ENCODE measurements at places on chromosomes 5 and 9.

- DNase-seq = no peak
Measured at GRCh38 chr5:142110046-142110531, 1.5 kb downstream of the NDFIP1 start.

DNA sequence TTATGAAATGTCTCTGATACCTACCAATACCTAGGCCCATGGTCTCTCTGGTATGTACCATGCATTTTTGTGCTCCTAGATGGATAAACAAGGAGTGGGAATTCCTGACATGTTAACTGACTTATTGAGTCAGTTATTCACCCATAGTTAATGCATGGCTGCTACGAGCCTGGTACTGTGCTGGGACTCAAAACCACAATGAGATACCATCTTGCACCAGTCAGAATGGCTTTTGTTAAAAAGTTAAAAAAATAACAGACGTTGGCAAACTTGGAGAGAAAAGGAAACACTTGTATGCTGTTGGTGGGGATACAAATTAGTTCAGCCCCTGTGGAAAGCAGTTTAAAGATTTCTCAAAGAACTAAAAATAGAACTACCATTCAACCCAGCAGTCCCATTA lies 293.8 kb downstream of the OSTF1 start:
- no peak for DNase-seq

- DNase-seq = no peak
Measured at GRCh38 chr5:157574456-157575380, 857 bp downstream of the ADAM19 start.

- DNase-seq = no peak
Measured at GRCh38 chr5:99398976-99399375, 470.2 kb upstream of the CHD1 start.

DNA sequence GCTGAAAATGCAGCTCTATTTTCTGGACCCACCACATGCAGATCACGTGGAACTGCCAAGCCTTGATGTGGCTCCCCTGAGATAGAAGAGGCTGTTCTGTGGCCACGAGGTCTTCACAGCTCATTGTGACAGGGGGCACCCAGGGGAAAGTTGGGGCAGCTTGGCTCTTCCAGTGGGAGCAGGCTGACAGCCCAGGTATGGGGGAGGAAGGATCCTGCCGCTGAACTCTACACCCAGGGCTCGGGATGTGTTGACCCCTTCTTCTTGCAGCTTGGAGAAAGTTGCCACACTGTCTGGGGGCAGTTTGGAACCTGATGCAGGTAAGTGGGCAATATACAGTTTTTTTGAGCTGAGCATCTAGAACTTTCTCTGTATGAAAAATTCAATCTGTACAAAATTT lies 133.6 kb upstream of the PITX1 start:
- DNase-seq = no peak

GRCh38 chr5:89445106-89445745 lies 562.2 kb upstream of the MEF2C start:
- no peak for DNase-seq

- DNase-seq = no peak
Measured at GRCh38 chr5:91910247-91910646, 527.1 kb upstream of the ARRDC3 start.

DNA sequence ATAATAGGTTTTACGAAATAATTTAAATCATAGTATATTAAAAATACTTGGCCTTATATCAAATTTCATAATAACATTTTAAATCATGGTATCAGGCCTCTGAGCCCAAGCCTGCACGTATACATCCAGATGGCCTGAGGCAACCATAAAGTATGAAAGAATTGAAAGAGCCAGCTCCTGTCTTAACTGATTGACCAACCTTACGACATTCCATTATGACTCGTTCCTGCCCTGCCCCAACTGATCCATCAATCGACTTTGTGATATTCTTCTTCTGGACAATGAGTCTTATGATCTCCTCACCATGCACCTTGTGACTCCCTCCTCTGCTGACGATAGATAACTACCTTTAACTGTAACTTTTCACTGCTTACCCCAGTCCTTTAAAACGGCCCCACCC lies 545.0 kb downstream of the MTRR start:
- DNase-seq = no peak

- no peak for DNase-seq
Measured at GRCh38 chr5:109681763-109682162, 8.0 kb upstream of the MAN2A1 start.

DNA sequence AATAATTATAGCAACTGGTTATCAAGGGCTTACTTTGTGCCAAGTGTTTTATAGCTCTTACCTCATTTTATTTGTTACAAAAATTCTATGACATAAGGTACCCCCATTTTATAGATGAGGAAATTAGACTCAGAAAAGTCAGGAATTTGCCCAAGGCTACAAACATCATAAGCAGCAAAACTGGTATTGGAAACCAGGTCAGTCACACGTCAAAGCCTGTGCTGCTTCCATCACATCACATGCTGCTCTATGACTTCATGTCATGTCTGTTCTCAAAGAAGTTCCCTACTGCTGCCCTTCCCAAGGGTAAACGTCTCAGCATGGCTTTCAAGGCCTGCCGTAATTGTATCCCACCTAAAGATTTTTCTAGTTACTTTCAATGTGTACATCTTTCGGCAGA lies 6.9 kb upstream of the KIF2A start:
- no peak for DNase-seq

- DNase-seq = no peak
Measured at GRCh38 chr5:2852446-2852845, 101.0 kb upstream of the IRX2 start.

DNA sequence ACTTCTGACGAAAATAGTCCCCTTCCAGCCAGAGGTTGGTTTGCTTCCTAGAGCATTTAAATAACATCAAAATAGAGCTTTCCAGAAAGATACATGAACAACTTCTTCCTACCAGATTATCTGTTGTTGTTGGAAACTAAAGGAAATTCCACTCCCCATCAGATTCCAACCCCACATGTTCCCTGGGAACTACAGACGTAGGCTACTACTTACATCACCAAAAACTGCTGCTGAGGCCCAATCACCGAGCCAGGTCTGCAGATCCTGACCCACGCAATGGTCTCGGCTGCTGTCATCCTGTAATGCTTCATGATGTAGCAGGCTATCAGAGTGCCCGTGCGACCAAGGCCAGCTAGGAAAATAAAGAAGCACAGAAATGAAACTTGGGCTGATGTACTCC lies 73.4 kb downstream of the HABP4 start:
- DNase-seq = no peak

DNA sequence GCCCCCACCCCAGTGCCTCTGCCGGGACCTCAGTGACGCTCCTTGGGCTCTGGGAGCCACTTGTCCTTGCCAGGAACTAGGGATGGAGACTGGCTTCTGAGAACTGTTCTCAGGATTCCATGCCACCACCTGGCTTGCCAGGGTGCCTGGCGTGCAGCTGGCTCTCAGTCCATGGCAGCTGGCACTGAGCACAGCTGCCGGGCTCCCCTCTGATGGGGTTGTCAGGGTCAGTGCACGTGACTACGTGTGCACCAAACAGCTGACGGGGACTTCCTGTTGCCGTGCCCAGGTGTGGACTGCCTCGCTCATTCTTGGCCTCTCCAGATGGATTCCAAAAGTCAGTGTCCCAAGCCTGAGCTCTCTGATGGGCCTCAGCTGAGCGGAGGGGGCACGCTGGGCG lies 9.4 kb downstream of the KCNT1 start:
- no peak for DNase-seq

DNA sequence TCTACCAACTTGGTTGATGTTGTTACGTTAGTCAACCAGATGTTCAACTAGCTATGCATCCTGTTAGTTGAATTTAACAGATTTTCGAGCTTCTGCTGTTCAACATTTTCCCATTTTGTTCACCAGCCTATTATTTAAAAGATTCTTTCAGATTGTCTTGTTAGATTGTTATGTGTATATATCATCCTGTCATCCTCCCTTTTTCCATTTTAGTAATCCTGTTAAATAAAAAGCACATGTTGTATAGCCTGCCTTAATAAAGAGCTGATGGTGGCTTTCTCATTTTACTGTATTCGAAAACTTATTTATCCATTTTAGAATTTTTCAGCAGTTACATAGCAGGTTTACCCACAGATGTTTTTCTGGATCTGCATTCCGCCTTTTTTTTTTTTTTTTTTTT lies 4.3 kb downstream of the TMEFF1 start:
- DNase-seq = no peak

- DNase-seq = no peak
Measured at GRCh38 chr9:23120630-23121029, 674.0 kb downstream of the DMRTA1 start.

DNA sequence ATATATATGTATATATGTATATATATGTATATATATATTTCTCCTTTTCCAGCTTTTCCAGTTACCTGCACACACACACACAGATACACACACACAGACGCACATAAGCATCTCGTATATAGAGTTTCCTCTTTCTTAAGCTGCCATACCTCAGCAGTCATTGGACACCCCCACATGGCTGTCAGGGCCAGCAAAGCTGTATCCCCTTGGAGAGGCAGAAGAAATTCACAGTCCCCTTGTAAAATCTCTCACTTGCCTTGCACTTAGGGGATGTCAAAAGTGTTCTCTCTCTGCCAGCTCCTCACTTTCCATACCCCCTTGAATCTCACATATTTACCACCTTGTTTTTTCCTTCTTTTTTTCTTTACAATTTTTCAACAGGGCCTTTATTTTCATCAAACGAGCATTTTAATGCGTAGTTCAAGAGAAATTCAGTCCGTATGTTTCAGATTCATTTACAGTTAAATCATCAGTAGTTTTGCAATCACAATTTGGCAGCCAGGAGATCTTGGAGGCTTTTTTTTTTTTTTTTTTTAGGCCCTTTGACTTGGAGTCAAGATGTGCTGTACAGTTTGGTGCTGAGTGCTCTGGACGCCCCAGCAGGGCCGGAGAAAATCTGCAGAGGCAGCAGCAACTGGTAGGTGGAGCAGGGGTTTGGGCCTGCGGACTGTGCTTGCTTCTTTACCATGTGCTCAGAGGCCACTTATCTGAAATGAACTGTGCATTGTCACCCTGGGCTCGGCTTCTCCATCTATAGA lies 244.9 kb upstream of the KLF4 start:
- DNase-seq = no peak

GRCh38 chr9:104586496-104587180 lies 12.6 kb downstream of the OR13C5 start:
- DNase-seq = peak; percentile 1

DNA sequence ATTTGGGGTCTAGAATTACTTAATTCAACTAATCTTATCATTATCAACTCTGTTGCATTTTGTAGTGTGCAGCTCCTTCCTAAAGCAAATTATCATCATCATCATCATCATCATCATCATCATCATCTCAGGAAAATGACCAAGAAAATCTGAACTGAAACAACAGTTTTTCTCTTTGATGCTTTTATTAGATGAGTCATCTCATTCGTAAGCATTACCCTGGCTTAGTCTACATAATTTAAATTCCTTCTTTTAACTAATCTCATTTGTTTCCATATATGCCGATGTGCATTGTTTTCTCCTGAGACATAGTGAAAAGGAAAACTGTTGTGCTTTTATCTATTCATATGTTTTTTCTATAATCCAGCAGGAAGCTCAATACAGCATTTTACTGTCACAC lies 173.0 kb upstream of the PDE4D start:
- DNase-seq = no peak

GRCh38 chr9:134360897-134361296 lies 34.6 kb downstream of the RXRA start:
- DNase-seq = no peak

- DNase-seq = no peak
Measured at GRCh38 chr5:3634061-3634460, 38.4 kb downstream of the IRX1 start.

DNA sequence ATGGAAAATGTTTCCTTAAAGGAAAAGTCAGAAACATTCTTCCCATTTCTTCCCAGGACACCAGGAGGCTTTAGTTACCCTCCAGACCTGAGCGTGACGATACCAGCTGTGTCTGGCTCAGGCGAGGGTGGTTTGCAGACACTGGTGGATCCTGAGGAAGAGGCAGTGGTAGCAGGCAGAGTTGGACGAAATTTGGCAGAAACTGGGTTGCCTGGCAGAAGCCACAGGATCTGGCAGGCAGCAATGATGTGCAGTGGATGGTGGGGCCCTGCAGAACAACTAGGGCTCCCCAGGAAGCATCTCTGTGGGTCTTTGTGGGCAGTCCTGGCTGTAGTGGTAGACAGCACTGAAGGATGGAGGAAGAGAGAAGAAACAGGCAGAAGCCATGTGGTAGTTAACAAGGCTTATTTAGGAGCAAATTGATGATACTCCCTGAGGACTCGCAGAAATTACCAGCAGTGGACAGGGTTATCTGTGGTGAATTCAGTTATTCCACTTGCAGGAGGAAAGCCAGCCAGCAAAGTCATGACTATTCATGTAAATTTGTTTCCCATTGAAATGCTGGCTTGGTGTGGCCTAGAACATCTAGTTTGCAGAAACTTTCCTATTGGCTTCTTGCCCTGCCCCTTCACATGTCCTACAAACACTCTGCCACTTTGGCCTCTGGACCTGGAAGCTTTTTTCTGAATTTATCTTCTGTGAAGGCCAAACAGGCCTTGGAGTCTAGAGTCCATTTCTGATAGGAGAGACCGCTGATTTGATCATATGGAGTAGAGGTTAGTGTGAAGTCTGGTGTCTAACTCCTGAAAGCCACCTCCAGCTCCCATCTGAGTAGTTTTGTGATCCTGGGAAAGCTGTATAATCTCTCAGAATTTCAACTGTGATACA lies 212.0 kb downstream of the DMRT2 start:
- DNase-seq = no peak

DNA sequence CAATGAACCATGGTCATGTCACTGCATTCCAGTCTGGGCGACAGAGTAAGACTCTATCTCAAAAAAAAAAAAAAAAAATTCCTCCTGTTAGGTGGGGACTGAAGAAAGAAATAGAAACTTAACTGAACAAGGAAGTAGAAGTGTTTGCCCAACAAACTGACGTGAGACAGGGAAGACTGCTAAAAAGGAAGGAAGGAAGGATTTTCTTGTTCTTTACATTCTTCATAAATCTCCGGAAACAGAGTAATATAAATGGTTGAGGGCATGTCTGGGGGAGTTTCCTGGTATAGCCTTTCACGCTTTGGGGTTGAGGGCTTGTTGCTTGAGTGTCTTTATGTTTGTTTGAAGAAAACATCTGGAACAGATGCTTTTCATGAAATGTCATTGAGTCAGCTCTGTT lies 3.1 kb downstream of the TOR1B start:
- DNase-seq = peak; percentile 47

- no peak for DNase-seq
Measured at GRCh38 chr5:73940801-73941200, 314.8 kb downstream of the ARHGEF28 start.

DNA sequence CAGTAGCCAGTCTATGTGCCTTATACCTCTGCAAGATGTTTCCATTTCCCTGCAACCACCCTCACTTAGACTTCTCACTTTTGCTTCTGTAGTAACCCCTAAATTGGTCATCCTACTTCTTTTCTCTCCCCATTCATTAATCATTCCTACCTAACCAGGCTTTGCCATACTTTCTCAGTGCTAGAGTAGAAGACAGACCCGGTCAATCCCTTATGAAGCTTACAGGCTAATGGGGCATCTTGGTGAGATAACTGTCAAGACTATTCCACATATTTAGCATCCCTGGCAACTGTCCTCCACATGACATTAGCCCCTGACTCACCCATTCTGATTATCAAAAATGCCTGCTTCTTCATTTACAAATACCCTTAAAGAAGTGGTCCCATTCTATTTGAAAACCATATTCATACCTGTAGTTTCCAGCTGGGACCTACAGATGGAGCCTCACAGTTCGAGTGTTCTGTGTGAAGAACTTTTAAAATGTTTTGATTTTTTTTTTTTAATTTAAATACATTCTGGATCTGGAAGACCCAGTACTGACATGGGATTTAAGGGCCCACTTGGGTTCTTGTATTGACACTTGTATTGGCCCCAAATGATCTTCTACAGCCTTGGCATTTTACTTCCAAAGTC lies 21.0 kb downstream of the F2RL2 start:
- no peak for DNase-seq

Data from HL-60 (cell line).